ENCODE measurements at places on chromosomes 11 and 22. TPM values are rescaled to one million over a fixed set of nuclear protein-coding genes. Genes with fewer than 3 reads are reported as not detected.

Gene TMEM191B
- total RNA-seq: 12.7 TPM

- no peak for DNase-seq
Observed at GRCh38 chr11:123481640-123482039, 51.6 kb downstream of the GRAMD1B start.

Gene OR5P2
- total RNA-seq: not detected

- DNase-seq: no peak
Observed at GRCh38 chr11:6357222-6357621, 33.1 kb upstream of the SMPD1 start.

- DNase-seq: no peak
Observed at GRCh38 chr11:1017269-1018005, 19.1 kb downstream of the MUC6 start.

DNA sequence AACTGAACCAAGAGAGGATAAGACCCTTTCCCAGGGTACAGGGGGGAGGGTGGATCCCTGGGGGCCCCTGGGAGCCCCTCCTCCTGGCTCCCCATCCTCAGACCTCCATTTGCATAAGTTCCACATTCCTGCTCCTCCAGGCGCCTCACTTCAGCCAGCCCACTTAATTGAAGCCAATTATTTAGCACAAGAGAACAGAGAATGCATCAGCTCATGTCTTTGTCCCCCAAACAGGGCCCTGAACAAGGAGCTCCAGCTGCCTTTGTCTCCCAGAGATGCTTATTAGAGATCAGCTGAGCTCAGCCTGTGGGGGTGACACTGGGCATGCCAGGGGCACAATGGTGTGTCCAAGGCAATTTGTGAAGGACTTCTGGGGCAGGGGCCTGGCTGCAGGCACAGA, 89.9 kb upstream of the PRDM11 start:
- no peak for DNase-seq

Gene C11orf52
- not detected for total RNA-seq

Gene KCNJ11
- total RNA-seq: not detected

Gene PAFAH1B2
- 44.3 TPM for total RNA-seq

DNA sequence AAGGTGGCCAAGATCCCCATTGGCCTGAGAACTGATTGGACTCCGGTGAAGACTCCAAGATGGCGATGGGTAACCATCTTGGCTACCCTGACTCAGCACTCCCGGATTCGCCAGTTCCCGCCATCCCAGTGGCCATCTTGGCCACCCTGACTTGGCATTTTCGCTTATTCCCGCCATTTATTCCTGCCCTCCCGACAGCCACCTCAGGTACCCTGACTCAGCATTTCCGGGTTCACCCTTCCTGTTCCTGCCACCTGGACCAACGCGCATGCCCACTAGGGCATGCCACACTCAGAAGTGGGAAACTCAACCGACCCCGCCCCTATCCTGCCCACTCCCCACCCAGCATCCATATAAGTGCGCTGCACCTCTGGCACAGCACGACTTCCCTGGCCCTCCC, 7.8 kb downstream of the OR8K5 start:
- no peak for DNase-seq

- no peak for DNase-seq
Observed at GRCh38 chr11:70016666-70017367, 61.3 kb upstream of the ANO1 start.

DNA sequence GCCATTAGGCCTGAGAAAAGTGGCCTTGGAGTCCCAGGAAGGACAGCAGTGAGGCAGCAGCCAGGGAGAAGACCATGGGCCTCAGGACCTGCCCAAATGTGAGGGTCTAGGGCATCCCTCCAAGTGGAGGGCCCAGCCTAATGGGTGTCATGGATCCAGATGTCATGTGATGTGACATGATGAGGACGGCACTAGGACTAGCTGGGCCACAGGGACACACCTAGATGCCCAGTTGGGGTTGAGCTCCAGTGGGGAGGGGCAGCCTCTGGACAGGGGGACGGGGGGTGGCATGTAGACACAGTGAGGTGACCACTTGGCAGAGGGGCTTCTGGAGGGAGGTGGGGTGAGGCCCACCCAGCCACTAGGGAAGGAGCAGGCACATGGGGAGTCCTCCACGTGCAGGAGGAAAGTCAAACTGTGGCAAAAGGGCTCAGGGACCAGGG, 5.4 kb downstream of the SCARF2 start:
- no peak for DNase-seq

GRCh38 chr22:42080287-42080686, 787 bp downstream of the SMDT1 start:
- no peak for DNase-seq

Gene KRTAP5-6
- total RNA-seq: not detected

Data from CD4-positive, alpha-beta T cell (primary cell).